ENCODE measurements at places on chromosomes 5 and 9.

- DNase-seq = no peak
- no peaks in the 10 kb centered on the region for H3K4me1 ChIP-seq
- no peaks in the 10 kb centered on the region for H3K36me3 ChIP-seq
These were observed 75.9 kb upstream of the SELENOP start for GRCh38 chr5:42887575-42887974.

DNA sequence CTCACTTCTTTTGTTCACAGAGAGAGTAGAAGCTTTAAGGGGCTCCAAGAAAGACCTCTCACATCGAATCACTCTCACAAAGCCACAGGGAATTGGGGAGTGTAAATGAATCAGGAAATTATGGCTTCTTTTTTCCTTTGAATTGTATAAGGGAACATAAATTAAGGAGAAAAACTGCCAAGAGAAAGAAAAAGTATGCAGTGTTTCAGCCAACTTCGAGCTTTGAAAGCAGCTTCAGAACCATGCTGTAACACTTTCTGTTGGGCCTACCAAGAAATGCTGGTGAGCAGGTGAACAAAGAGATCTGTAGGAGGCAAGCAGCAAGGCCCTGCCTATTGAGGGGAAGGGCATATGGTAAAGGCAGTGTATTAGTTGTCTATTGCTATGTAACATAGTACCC, 33.4 kb upstream of the CTNNA1 start:
- DNase-seq = no peak
- H3K27ac ChIP-seq = no peak overlapping the region
- H3K27me3 ChIP-seq = no peaks in the 10 kb centered on the region
- no peaks in the 10 kb centered on the region for H3K36me3 ChIP-seq

DNA sequence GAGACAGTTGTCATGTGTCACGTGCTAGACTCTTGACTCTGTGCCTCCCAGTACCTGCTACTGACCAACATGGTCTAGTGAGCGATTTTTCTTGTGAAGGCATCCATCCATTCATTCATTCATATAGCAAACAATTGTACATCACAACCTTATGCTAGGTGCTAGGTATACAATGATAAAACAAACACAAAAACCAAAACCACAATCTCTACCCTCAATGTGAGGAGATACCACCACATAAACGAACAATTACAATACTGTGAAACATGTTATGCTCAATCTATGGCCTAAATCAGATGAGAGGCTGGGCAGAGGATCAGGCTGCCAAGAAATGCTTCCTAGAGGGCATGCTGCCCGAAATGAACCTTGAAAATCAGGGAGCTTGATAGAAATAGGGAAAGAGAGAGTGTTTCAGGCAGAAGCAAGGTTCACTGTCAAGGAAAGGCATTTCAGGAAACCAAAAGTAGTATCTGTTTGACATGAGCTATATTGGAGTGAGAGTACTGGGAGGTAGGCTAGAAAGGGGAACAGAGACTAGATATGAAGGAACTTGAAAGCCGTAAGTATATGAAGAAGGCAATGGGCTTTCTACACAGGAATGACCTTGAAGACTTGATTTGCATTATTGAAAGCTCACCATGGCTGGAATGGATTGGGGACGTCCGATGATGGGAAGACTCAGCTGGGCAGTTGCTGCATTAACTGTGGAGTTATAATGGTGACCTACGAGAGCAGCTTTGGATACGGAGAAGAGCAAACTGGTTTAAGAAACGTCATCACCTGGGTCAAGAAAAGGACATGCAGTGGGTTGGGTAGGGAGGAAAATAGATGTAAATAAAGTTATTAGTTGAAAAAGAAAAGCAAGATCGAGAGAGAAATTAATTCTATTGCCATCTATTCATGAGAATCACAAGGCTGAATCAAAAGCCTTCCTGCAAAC, 90.1 kb downstream of the THBS4 start:
- H3K27ac ChIP-seq = no peak overlapping the region
- no peaks in the 10 kb centered on the region for H3K27me3 ChIP-seq
- no peaks in the 10 kb centered on the region for H3K36me3 ChIP-seq

- no peak overlapping the region for H3K27ac ChIP-seq
- H3K4me1 ChIP-seq = no peaks in the 10 kb centered on the region
- no peak for DNase-seq
- H3K27me3 ChIP-seq = no peaks in the 10 kb centered on the region
These were observed 97.7 kb upstream of the SMARCA2 start for GRCh38 chr9:1917396-1917935.

DNA sequence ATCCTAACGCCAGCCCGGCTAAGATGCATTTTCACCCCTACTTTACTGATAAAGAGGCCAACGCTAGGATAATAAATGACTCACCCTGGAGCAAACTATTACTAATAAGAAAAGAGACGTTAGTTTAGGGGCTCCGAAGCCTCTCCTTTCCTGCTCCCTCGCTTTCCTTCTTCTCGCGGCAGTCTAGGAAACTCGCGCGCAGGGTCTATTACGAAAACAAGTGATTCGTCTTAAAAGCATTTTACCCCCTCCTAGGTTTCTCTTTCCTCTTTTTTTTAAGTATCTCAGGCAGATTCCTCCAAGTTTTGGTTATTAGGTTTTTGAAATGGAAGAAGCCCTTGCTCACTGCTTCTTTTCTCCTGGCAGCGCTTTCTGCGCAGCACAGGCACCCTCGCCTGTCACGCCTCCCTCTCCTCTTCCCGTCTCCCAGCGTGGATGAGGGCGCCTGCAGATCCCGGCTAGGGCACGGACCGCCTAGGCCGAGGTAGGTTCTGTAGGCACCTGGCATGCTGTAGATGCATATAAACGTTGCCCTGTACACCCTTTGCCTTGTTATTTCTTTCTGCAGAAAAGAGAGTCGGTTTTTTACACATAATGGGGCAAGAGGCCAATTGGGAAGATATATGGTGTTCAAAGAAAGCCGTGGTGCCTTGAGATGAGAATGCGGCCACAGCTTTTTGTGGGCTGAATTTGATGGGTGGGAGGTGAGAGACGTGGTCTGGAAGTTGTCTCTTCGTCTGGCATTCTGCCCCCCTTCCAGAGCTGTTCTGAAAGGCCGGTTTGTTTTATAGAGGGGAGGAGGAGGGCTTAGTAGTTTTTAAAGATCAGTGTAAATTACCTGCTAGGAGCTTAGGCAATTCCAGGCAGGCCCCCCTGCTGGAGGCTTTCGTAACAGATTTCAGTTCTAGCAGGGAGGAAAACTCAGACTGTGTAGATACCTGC, 983 bp downstream of the GCNT1 start:
- peak; percentile 29 for DNase-seq
- no peaks in the 10 kb centered on the region for H3K27me3 ChIP-seq
- H3K36me3 ChIP-seq = no peaks in the 10 kb centered on the region
- H3K4me3 ChIP-seq = peak overlapping the region; percentile 52
- peaks cover 23% of the 10 kb centered on the region for H3K4me1 ChIP-seq
- H3K27ac ChIP-seq = no peak overlapping the region

DNA sequence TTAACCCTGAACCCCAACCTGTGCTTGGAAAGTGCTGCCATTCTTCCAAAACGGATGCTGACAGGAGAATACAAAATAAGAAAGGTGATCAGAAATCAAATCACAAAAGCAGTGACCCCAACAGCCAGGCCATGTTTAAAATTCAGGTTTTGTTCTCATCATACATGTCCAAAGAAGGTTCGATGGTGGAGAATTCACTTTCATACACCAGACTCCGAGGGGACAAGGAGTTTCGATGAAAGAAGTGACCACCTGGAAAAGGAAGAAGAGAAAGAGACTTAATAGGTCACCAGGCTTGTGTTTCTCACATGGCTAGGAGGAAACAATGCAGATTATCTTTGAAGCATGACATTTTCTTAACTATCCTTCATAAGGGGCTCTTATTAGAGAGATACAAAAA, 12.5 kb upstream of the TBC1D9B start:
- H3K27ac ChIP-seq = no peak overlapping the region
- no peak for DNase-seq
- H3K4me3 ChIP-seq = no peak overlapping the region
- no peaks in the 10 kb centered on the region for H3K36me3 ChIP-seq

GRCh38 chr9:122777935-122778627, 10.7 kb upstream of the OR5C1 start:
- no peaks in the 10 kb centered on the region for H3K36me3 ChIP-seq
- no peak overlapping the region for H3K27ac ChIP-seq
- H3K27me3 ChIP-seq = no peaks in the 10 kb centered on the region
- no peak for DNase-seq
- H3K4me3 ChIP-seq = no peak overlapping the region
- H3K4me1 ChIP-seq = no peaks in the 10 kb centered on the region

GRCh38 chr9:33452828-33453271, 5.5 kb upstream of the AQP3 start:
- H3K4me1 ChIP-seq = peaks cover under 1% of the 10 kb centered on the region
- H3K27me3 ChIP-seq = no peaks in the 10 kb centered on the region
- H3K27ac ChIP-seq = no peak overlapping the region
- DNase-seq = peak; percentile 69
- no peaks in the 10 kb centered on the region for H3K36me3 ChIP-seq
- no peak overlapping the region for H3K4me3 ChIP-seq

DNA sequence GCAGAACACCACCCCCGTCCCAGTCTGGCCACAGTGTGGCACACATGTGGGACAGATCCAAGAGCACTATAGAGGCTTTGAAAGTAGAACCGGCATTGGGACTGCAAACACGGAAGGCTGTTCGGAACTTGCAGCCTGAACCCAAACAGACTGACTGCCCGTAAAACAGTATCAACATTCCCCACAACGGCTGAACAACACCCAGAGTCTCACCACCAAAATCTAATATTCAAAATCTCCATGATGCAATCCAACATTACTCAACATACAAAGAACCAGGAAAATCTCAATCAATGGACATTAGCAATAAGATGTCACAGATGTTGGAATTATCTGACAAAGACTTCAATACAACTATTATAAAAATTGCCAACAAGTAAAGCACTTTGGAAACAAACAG, 82.3 kb downstream of the ROR2 start:
- no peaks in the 10 kb centered on the region for H3K36me3 ChIP-seq
- no peak overlapping the region for H3K4me3 ChIP-seq
- H3K4me1 ChIP-seq = no peaks in the 10 kb centered on the region
- H3K27ac ChIP-seq = no peak overlapping the region
- no peaks in the 10 kb centered on the region for H3K27me3 ChIP-seq

- H3K36me3 ChIP-seq = no peaks in the 10 kb centered on the region
- H3K4me3 ChIP-seq = no peak overlapping the region
- no peaks in the 10 kb centered on the region for H3K4me1 ChIP-seq
- H3K27ac ChIP-seq = no peak overlapping the region
- no peak for DNase-seq
These were observed 19.8 kb downstream of the MLANA start for GRCh38 chr9:5910413-5911057.

GRCh38 chr5:42057254-42057690, 132.2 kb downstream of the FBXO4 start:
- no peak overlapping the region for H3K27ac ChIP-seq
- DNase-seq = peak; percentile 27
- H3K27me3 ChIP-seq = no peaks in the 10 kb centered on the region
- H3K36me3 ChIP-seq = no peaks in the 10 kb centered on the region

GRCh38 chr9:2420543-2420942, 201.0 kb upstream of the VLDLR start:
- no peak overlapping the region for H3K27ac ChIP-seq
- H3K4me1 ChIP-seq = peaks cover 3% of the 10 kb centered on the region
- H3K4me3 ChIP-seq = no peak overlapping the region
- H3K27me3 ChIP-seq = no peaks in the 10 kb centered on the region
- DNase-seq = no peak

DNA sequence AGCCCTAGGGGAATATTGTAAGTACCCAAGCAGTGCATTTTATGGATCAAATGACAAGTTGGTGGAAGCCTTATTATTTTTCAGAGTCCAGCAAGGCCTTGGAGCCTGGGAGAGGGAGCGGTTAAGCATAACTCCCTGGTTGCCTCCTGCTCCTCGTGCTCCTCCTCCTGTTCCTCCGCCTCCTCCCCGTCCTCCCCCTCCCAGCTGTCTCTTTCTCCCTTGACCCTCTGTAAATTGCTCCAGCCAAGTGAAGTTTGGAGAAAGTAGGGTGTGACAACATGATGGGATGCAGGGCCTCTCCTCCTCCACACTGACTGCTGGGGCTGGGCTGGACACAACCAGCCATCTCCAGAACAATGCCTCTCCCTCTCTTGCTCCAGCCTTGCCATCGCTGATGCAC, 586.9 kb downstream of the CCDC171 start:
- no peaks in the 10 kb centered on the region for H3K27me3 ChIP-seq
- no peak overlapping the region for H3K4me3 ChIP-seq
- H3K36me3 ChIP-seq = no peaks in the 10 kb centered on the region
- no peaks in the 10 kb centered on the region for H3K4me1 ChIP-seq
- no peak for DNase-seq
- no peak overlapping the region for H3K27ac ChIP-seq

DNA sequence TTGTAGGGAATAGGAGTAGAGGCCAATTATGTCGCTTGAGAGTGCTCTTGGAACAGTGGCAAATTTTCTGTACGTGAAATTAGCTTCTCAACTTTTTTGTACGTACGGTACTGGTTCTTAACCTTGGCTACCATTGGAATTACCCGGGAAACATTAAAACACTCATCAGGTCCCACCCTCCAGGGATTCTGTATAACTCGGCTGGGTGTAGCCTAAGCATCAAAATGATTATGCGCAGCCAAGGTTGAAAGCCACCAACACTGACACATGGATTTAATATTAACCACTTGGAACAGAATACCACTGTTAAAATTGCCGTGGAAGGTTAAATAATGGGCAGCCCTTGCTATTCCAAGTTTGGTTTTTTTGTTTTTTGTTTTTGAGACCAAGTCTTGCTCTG, 17.4 kb downstream of the DNAJA1 start:
- no peak overlapping the region for H3K4me3 ChIP-seq
- no peaks in the 10 kb centered on the region for H3K27me3 ChIP-seq
- no peak for DNase-seq
- peaks cover 5% of the 10 kb centered on the region for H3K36me3 ChIP-seq
- H3K27ac ChIP-seq = no peak overlapping the region

DNA sequence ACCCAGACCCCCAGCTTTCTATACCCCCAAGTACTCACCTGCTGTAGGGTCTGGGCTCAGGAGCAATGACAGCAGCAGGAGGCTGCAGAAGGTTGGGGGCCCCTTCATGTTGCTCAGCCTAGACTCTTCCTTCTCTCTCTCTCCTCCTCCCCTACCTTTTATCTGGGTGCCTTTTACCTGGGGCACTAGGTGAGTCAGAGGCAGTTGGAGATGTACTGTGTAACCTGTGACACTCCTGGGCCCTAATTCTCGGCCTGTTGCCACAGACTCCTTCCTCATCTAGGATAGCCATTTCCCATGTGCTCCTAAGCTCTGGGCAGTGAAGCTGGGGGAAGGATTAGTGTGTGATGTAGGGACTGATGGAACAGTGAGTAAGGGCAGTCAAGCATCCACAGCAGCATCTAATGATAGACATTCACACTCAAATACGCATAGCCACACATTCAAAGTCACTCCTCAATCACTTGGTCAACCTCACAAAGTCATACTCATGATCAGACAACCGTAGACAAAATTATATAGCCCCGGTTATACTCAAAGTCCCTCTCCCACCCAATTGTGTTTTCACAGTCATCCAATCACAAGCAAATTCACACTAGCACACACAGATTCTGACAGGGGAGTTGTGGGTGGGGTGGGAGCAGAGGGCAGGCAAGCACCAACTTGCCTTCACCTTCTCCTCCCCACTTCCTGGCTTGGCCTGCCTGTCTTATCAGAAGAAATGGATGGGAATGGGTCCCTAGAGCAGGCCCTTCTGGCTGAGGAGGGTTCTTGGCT, at the start of gene CCL27:
Gene CCL27, minus strand, starts transcription at position 132 of the 777 bp plus-strand sequence. Its CDS starts 24 bp downstream, at position 108.
- no peaks in the 10 kb centered on the region for H3K36me3 ChIP-seq
- DNase-seq = no peak
- H3K4me1 ChIP-seq = no peaks in the 10 kb centered on the region
- no peak within 1 kb of the TSS for H3K27ac ChIP-seq
- no peak within 1 kb of the TSS for H3K4me3 ChIP-seq
- no peaks in the 10 kb centered on the region for H3K27me3 ChIP-seq

GRCh38 chr5:31751610-31752009, 112.7 kb downstream of the PDZD2 start:
- H3K27me3 ChIP-seq = no peaks in the 10 kb centered on the region
- H3K36me3 ChIP-seq = no peaks in the 10 kb centered on the region
- H3K4me3 ChIP-seq = no peak overlapping the region
- no peaks in the 10 kb centered on the region for H3K4me1 ChIP-seq
